ENCODE measurements at places on chromosomes 2 and 18.

- DNase-seq: no peak
Observed at GRCh38 chr2:149167001-149167780, 128.7 kb downstream of the LYPD6B start.

- DNase-seq: no peak
Observed at GRCh38 chr2:50724837-50725236, 307.1 kb downstream of the NRXN1 start.

GRCh38 chr2:165369131-165369897, 100.2 kb upstream of the CSRNP3 start:
- no peak for DNase-seq

DNA sequence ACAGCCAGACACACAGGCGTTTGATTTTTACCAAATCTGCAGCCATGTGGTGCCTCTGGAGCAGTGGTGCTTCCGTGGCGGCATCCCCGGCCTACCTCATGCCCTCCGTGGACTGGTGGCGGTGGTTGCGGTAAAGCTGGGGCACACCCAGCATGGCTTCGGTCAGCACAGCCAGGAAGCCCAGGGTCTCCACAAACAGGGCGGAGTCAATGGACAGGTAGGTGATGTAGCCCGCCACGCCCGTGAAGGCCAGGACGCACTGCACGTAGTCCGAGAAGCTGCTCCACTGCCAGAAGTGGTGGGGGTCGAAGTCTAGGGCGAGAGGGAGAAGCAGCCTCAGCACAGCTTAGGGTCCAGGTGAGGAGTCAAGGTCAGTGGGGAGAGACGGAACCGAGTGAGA, 32.4 kb downstream of the SLC66A2 start:
- DNase-seq: no peak

DNA sequence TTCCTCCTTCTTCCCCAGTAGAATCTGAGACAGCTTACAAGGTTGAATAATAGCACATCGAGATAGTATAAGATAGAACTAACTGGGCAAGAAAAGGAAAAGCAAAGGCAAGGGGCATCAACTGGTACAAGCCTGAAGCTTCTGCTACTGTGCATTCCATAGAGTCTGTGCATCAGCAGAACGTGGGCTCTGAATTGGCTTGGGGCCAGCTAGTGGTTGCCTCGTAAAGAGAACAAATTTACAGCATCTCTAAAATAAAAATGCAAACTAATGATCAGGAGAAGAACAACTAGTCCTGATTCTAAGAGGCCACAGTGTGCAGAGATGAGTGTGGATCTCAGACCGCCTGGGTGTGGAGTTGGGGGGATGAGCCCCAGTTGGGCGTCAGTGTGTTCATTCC, 36.6 kb downstream of the UPP2 start:
- no peak for DNase-seq

Data from activated CD4-positive, alpha-beta T cell treated with anti-CD3 and anti-CD28 coated beads, Interleukin-2, amount 50 U/mL, for 4 hours (primary cell).